Brain microvascular endothelial cell (primary cell): ENCODE measurements at places on chromosomes 1 and 21.

DNA sequence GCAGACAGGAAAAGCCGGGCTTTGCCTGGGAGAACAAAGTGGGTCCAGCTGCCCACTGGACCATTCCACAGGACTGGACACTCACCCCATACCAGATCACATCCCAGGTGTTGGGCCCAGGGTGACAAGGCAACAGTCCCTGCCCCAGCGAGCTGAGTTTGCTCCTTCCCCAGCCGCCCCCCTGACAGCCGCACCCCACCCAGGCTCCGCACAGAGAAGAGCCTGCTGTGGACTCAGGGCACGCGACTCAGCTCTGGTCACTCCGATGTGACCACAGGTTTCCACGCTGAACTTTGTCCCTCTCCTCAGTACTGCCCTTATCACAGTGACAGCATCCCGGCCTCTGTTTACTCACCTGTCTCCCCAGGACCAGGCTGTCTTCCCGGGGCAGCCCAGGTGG is 1.2 kb downstream of the BMP8B start:
- no peak for DNase-seq

DNA sequence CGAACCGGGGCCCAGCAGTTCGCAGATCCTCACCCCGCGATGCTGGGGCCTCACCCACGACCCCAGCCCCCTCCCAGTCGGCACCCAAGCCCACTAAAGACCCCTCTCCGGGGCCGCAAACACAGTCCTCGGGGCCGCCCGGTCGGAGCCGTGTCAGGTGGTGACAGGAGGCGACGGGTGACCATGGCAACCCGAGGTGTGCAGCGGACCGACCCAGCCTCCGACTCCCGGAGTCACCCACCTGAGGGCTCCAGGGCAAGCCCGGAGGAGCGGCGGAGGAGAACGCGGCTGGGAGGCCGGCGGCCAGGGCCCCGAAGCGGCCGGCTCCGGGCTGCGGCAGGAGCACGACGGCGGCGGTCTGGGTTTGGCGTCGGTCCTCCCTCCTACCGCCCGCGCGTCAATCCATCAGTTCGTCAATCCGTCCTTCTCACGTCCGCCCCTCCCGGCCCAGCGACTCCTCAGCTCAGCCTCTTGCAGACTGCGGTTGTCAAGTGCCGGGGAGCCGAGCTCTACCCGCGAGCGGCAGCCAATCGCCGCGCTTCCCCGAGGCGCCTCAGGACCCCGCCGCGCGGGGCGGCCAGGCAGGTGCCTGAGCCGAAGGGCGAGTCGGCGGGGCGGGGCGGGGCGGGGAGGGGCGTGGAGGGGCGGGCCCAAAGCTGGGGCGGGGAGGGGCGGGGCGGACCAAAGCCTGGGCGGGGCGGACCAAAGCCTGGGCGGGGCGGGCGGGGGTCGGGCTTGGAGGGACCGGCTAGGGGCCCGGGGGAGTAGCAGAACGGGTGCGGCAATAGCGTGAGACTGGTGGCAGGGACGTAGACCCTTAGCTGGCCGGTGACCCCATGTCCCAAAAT is at the start of gene WDR47:
TSS of gene WDR47 (minus strand) at position 482 of the 848 bp plus-strand sequence. CDS start 18,590 bp downstream, outside the sequence.
- peak; percentile 96 for DNase-seq

GRCh38 chr21:28975397-28975796 is 17.3 kb downstream of the LTN1 start:
- no peak for DNase-seq

GRCh38 chr1:229874136-229874535 is 192.9 kb upstream of the GALNT2 start:
- DNase-seq: no peak

DNA sequence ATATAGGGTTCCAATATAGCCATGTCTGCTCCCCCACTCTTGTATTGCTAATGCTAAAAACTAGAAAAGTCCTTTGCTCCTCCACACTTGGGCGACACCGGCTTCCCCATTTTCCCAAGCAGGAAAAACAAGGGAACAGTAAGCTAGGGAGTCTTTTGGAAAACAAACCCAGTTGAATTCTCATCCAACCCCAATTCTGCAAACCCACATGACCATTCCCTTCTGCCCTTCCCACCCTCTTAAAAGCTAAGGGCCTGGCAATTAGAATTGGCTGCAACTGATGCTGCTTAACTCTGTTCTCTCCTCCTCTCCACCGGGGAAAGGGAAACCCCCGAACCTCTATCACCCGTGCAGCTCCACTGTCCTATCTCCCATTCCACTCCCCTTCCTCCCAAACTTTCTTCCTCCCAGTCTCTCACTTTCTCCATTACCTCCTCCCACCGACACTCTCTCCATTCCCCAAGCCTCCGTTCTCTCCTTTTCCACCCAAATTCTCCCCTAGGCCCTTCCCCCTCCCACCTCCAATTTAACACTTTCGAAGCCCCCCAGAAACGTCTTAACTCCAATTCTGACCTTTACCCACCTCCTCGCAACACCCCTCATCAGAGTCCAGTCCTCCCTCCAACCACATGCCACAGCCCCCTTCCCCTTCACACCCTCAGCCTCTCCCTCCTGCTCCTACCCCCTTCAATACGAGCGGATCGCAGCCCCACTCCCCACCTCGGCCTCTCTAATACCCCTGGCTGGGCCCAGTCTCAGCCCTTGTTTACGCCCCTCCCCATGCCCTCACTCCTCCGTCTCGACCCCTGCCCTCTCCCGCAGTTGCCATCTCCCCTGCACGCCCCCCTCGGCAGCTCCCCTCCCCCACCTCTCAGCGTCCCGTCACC is 701 bp downstream of the DEDD start:
- DNase-seq: no peak

- no peak for DNase-seq
Observed at GRCh38 chr1:160400646-160401486, 502 bp downstream of the VANGL2 start.

- DNase-seq: peak; percentile 25
Observed at GRCh38 chr1:36203554-36204346, 20.5 kb upstream of the THRAP3 start.

DNA sequence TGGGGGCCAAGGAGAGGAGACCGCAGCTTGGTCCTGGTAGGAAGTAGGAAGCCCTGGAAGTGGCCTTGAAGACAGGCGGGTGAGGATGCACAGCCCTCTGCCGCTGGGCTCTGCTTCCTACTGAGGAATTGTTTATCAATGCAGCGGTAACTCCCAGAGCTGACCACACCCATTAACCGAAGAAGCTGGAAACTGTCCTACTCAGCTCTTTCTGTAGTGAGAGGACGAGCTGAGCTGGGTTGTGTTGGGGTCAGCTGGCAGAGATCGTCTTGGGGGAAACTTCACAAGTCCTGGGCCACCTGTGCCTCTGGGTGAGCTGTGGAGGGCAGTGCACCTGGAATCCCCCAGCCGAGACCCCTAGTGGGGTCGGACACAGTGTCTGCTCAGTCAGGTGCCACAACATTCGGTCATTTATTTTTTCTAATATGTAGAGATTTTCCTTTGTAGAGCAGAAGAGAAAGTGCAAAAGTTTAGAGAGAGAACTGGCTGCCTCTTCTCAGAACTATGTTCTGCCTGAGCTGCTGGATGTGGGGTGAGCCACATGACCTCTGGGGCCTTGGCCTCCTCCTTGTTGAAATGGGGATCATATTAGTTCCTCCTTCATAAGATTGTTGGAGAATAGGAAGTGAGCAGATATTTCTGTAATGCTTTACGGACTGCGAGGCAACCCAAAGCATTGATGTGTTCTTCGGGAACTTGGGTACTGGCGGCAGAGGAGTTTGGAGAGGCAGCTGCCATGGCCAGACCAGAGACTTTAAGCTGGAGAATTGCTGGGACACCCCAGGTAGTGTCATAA is 3.6 kb downstream of the NECAP2 start:
- no peak for DNase-seq

DNA sequence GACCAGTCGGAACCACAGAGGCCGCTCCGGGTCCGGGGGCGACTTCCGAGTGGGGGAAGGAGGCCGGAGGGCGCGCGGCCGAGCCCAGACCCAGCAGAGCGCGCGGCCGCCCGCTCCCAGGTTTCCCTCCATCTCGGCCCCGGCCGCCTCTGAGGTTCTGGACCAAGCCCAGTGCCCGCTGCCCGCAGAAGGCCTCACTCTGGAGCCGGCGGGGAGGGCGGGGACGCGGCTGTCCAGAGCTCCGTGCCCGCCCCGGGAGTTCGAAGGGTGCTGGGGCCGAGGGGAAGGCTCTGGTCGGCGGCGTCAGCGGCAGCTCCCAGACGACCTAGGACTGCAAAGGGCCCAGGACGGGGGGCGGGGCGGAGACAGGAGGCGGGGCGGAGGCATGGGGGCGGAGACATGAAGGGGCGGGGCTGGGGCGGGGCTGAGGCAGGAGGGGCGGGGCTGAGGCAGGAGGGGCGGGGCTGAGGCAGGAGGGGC is 48.0 kb upstream of the SLC19A1 start:
- DNase-seq: no peak

DNA sequence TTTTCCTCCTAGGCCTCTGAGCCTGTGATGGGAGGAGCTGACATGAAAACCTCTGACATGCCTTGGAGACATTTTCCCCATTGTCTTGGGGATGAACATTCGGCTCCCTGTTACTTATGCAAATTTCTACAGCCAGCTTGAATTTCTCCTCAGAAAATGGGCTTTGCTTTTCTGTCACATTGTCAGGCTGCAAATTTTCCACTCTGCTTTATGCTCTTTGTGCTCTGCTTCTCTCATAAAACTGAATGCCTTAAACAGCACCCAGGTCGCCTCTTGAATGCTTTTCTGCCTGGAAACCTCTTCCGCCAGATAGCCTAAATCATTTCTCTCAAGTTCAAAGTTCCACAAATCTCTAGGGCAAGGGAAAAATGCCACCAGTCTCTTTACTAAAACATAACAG is 46.7 kb upstream of the TENT5C start:
- no peak for DNase-seq

GRCh38 chr1:47793563-47793962 is 203.6 kb downstream of the TRABD2B start:
- DNase-seq: no peak

GRCh38 chr1:243422362-243422761 is 166.5 kb downstream of the SDCCAG8 start:
- no peak for DNase-seq

DNA sequence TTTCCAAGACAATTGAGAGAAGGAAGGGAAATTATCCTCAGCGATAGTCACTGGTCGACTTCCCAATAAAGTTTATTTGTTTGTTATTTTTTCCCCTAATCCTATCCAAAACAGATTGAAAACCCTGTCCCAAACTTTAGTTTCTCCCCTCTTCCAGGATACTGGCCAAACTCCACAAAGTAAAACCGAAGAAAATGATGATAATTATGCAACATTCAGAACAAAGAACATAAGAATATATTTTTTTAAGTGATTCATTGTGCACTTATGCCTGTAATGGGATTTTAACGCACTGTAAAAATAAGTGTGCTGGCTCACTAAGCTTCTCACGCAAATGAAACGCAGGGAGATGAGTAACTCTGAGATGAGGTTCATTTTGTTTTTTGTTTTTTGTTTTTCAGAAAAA is 6.0 kb downstream of the GLIS1 start:
- peak; percentile 84 for DNase-seq
